ENCODE measurements at places on chromosomes 7 and 10.
A peak's percentile ranks its signal among the peaks of the same experiment; 100 is the strongest.

DNA sequence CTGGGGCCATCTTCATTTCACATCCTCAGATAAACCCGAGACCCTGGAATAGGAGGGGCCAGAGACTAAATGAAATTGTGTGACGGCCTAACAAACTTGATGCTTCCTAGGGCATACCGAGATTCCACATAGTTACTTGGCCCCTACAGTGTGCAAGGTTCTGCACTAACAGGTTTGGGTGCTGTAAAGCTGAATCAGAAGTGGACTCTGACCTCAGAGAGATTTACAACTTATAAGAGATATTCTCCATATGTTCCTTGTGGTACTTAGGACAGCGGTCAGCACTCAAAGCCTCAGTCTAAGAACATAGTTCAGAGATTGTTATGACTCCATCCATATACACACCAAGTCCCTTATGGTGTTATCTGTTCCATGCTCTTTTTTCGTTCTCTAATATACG lies 55.1 kb upstream of the FHIP2A start:
- DNase-seq: no peak

DNA sequence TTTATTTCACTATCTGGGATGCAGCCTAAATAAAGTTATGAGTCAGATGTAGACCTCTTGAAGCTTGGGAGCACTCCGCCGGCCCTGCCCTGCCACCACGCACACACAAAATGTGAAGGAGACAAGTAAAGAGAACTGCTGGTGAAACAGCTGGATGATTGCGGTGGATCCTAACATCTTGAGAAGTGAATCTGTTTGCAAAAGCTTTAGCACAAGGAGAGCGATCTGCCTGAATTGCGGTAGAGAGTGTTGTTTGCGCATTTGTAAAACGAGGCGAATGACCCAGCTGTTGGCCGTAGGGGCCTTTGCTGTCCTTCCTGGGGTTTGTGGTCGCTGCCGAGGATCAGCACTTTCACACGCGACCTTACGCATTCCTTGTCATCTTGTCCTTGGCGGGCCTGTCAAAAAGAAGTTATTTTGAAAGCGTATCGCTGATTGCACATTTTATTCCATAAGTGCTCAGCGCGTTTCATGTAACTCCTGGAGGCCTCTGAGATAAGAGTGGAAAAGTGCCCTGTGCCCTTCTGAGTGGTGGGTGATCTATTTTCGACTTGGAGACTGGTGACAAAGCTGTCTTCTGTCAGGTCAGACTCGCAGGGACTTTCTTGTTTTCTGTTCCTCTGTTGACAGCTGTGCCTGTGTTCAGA lies 40.8 kb downstream of the RBM20 start:
- DNase-seq: peak; percentile 22

GRCh38 chr7:28596245-28596935 lies 184.1 kb downstream of the CREB5 start:
- DNase-seq: no peak

- no peak for DNase-seq
Observed at GRCh38 chr10:118383063-118383689, 41.1 kb upstream of the FAM204A start.

GRCh38 chr7:44882899-44883298 lies 2.4 kb downstream of the PURB start:
- no peak for DNase-seq

DNA sequence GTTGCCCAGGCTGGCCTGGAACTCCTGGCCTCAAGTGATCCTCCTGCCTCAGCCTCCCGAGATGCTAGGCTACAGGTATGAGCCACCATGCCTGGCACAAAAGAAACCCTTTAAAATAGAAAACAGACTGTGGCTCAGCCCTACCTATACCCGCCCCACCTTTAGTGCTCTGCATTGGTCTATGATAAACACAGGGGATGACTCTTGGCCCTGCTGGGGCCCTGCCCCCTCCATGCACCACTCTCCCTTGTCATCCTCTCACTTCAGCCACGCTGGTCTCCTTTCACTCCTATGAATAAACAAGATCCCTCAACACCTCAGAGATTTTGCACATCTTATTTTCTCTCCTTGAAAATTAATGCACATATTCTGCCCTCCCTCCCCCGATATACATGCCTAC lies 251.4 kb upstream of the KLF14 start:
- DNase-seq: no peak

GRCh38 chr7:84924353-84924752 lies 262.5 kb downstream of the SEMA3D start:
- DNase-seq: no peak

Measured in BJ (cell line).